ENCODE measurements at places on chromosomes 5 and 9.
A peak's percentile ranks its signal among the peaks of the same experiment; 100 is the strongest.

DNA sequence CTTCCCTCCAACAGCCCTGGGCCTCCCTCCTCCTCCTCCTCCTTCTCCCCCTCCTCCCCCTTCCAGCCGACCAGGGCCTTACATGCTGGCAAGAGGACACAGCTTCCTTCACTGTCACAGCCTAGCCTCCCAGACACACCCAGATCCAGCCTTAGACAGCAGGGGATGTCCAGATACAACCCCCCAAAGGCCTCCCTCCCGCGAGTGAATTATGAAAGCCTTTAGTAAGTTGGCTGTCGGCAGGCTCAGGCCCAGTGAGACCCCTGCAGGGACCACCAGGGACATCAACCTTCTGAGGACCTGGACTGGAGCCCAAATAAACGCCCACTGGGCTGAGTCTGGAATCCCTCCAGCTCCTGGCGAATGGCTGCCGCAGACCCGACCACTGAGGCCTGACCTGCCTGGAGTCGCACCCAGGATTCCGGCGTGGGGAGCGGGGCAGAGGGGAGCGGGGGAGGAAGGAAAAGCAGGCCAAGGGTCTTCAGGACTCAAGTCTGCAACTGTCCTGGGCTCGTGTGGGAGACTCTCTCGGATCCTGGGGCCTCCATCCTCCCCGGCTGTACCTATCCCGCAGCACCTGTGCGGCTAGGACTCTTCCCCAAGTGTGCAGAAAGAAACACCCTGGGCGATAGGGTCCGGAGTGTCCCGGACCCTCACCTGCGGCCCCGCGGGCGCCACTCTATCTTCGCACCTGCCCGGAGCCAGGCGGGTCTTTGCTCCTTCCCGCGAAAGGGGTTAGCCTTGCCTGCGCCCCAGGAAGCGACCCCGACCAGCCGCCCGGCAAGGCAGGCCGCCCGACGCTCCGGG, 705 bp downstream of the SEPTIN8 start:
- peak; percentile 43 for DNase-seq

GRCh38 chr9:74036549-74037231, 460.4 kb upstream of the RORB start:
- no peak for DNase-seq

GRCh38 chr5:56658972-56659371, 156.4 kb upstream of the MAP3K1 start:
- no peak for DNase-seq

DNA sequence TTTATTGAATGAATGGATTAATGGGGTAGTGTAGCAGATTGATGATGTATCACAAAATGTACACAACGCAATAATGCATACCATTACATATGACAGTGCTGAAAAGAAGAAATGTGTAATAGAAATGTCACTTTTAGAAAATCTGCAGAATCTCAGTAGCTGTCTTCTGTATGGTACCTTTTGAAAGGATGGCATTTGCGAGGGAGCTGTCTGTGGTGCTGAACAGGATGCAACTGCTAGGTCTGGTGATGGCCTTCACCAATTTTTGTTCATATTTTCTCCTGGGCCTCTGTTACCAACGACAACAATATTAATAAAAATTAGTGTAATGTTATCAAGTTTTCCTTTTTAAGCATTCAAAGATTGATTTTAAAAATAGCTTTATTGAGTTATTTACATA, 36.2 kb upstream of the OTULIN start:
- peak; percentile 25 for DNase-seq

GRCh38 chr5:78758169-78758839, 109.7 kb upstream of the LHFPL2 start:
- DNase-seq = peak; percentile 50
